ENCODE measurements at places on chromosomes 1 and 21.

- peaks cover 3% of the 10 kb centered on the region for H3K36me3 ChIP-seq
- peaks cover 21% of the 10 kb centered on the region for H3K4me1 ChIP-seq
- H3K27me3 ChIP-seq, result no peaks in the 10 kb centered on the region
- H3K4me3 ChIP-seq, result no peak overlapping the region
- H3K27ac ChIP-seq, result no peak overlapping the region
- DNase-seq, result no peak
These were observed 26.2 kb upstream of the LYST start for GRCh38 chr1:235892734-235893413.

DNA sequence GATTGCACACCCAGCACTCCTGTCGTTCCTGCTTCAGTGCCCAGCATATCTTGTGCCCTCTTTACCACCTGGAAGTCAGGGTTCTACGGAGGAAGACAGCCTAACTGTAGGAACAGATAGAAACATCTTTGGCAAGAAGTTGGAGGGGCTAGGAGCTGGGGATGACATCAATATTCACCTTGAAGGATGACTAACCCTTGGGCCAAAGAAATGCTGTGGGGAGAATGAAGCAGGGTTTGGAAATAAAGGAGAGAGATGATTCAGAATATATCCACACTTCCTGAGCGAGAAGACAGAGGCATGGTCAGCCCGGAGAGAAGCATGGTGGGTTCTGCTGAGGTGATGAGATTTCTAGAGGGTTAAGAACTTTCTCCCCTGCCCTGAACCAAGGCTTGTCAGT lies 4.6 kb upstream of the NKAIN1 start:
- H3K4me3 ChIP-seq, result no peak overlapping the region
- no peak overlapping the region for H3K27ac ChIP-seq
- peaks cover 12% of the 10 kb centered on the region for H3K27me3 ChIP-seq
- no peak for DNase-seq
- H3K36me3 ChIP-seq, result no peaks in the 10 kb centered on the region

DNA sequence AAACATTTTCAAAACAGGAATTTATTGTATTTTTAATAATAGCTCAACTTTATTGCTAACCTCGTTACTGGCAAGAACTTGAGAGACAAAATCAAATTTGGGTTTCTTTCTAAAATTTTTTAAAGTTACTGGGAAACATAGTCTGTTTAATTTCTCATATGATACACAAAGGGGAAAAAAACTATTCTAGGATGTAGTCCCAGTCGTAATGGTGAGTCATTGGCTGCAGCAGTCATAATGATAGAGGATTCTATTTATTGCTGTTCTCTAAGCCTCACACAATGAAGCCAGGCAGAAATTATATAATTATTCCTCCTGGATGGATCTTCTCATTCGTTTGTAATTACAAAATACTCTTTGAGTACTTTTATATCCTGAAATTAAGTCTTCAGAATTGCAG lies 326.5 kb upstream of the SGIP1 start:
- DNase-seq, result no peak
- peaks cover 2% of the 10 kb centered on the region for H3K36me3 ChIP-seq
- H3K4me1 ChIP-seq, result no peaks in the 10 kb centered on the region
- H3K4me3 ChIP-seq, result no peak overlapping the region
- no peak overlapping the region for H3K27ac ChIP-seq
- no peaks in the 10 kb centered on the region for H3K27me3 ChIP-seq

DNA sequence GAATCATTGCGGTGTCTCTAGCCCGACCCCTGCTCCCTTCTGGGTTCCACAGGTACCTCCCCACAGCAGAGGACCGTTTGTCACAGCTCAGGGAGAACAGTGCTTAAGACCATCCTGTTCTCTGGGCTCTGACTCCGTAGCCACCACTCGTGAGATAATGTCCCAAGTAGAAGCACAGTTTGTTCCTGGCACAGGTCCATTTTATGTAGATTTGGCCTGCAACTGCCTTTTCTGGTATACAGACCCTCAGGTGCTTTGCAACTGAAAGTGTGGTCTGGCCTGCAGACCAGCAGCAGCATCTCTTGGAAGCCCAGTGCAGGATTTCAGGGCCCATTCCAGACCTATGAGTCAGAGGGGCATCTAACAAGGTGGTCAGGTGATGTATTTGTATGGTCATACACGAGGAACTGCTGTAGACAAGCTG lies 28.4 kb upstream of the TMEM125 start:
- no peak overlapping the region for H3K27ac ChIP-seq
- no peak overlapping the region for H3K4me3 ChIP-seq
- DNase-seq, result no peak
- H3K36me3 ChIP-seq, result no peaks in the 10 kb centered on the region
- H3K27me3 ChIP-seq, result no peaks in the 10 kb centered on the region
- peaks cover 2% of the 10 kb centered on the region for H3K4me1 ChIP-seq

GRCh38 chr1:54335755-54336108 lies 70.5 kb downstream of the SSBP3 start:
- no peak for DNase-seq
- no peak overlapping the region for H3K4me3 ChIP-seq
- H3K27me3 ChIP-seq, result no peaks in the 10 kb centered on the region

- peaks cover 11% of the 10 kb centered on the region for H3K27me3 ChIP-seq
- peaks cover 3% of the 10 kb centered on the region for H3K4me1 ChIP-seq
- no peak for DNase-seq
- no peak overlapping the region for H3K27ac ChIP-seq
These were observed 18.5 kb downstream of the TP73 start for GRCh38 chr1:3670823-3671265.

GRCh38 chr1:12475947-12476346 lies 142.1 kb downstream of the DHRS3 start:
- peak overlapping the region; percentile 97 for H3K27ac ChIP-seq
- H3K4me1 ChIP-seq, result peaks cover 99% of the 10 kb centered on the region
- H3K4me3 ChIP-seq, result no peak overlapping the region
- DNase-seq, result no peak

Data from activated naive CD8-positive, alpha-beta T cell treated with anti-CD3 and anti-CD28 coated beads for 36 hours (primary cell).